ENCODE measurements at places on chromosomes 6 and 20.

GRCh38 chr6:13488015-13488895 is 855 bp upstream of the GFOD1 start:
- DNase-seq = no peak

- no peak for DNase-seq
Observed at GRCh38 chr20:61435823-61436220, 183.8 kb downstream of the CDH4 start.

GRCh38 chr6:93418033-93418407 is 1.3 kb downstream of the EPHA7 start:
- DNase-seq = no peak

DNA sequence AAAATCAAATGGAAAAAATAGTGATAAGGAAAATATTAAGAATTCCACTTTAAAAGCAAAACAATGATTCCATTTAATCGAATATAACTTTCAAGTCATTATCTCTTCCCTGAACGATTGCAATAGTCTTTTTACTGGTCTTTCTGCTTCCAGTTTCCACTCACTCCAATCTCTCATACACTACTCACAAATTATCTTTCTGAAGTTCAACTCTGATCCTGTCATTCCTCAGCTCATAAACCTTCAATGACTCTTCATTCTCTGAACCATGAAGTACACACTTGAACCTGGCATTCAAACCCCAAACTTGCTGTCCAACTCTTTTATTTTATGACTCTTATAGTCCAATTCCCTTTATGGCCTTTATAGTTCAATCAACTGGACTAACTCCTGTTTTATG is 304.1 kb upstream of the TCF21 start:
- DNase-seq = no peak

GRCh38 chr6:108689272-108690161 is 128.8 kb downstream of the FOXO3 start:
- no peak for DNase-seq

DNA sequence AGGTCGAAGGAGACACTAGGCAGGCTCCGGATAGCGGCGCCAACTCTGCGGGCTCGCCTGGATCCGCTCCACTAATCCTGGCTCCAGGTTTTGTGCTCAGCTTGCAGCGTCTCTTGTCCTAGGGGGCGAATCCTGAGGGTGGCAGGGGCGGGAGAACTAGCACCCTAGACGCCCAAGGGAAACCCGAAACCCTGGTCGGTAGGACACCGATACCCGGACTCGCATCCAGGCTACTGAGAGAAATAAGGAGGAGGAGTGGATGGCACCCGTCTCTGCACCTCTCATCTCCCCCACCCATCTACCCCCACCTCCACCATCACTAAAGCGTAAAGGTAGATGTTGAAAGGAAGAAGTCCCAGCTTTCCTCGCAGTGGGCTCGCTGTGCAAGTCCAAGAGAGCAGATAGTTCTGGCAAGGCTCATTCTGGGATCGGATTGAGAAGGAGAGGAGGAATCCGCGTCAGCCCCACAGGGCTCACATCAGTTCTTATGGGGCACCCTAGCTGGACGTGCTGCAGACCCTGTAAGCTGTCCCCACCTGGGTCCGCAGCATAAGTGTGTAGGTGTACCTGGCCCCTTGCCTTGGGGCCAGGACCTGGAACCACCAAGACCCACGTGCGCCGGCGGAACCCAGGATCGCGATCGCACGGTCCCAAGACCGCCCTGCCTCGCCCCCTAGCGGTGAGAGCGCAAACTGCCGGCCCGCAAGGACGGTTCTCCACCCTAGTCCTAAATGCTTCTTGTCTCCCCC is 6.9 kb downstream of the SLC32A1 start:
- peak; percentile 69 for DNase-seq
